ENCODE measurements at places on chromosomes 12 and 14.

- DNase-seq: no peak
These were observed 213.1 kb downstream of the CHST11 start for GRCh38 chr12:104669851-104670337.

DNA sequence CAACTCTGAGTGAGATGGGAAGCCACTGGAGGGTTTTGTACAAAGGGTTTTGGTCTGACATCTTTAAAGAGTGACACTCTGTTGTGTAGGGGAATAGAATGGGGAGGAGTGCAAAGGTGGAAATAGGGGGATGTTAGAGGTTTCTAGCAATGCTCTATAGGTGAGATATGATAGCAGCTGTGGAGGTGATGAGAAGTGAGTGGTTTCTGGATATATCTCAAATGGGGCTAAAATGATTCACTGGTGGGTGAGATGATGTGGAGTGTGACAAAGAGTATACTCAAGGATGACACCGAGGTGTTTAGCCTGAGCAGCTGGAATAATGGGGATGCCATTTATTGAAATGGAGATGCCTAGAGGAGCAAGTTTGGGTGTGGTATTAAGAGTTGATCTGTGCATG is 426.4 kb downstream of the PCNX1 start:
- DNase-seq: no peak

DNA sequence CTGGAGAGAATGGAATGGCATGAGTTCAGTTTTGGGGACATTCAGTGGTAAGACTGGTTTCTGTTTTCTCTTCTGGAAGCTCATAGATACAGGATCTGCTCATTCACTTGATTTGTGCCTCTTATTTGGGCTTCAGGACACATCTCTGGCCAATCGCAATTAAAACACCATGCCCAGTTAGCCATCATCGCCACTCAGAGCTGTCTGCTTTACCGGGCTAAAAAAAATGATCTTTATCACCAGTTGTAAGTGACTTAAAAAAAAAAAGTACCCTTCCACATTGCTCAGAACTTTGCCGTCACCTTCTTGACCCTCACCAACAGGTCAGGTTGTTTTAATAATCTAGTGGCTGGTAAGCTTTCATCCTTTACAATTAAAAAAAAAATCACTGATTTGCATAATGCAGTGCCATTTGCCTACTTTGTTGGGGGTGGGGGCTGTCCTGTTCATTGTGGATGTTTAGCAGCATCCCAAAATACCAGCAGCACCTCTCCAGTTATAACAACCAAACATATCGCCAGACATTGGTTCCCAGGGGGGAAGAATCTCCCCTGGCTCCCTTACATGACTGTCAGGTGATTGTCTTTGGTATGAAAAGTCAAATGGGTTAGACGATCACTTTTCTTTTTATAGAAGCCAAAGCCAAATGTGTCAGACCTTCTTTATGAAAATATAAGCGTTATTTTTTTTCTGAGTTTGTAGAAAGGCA is 150.1 kb downstream of the PRKCH start:
- DNase-seq: no peak

GRCh38 chr12:9782547-9783382 is 22.1 kb upstream of the CD69 start:
- DNase-seq: no peak

GRCh38 chr12:7093486-7093885 is 1.2 kb upstream of the C1R start:
- DNase-seq: no peak

DNA sequence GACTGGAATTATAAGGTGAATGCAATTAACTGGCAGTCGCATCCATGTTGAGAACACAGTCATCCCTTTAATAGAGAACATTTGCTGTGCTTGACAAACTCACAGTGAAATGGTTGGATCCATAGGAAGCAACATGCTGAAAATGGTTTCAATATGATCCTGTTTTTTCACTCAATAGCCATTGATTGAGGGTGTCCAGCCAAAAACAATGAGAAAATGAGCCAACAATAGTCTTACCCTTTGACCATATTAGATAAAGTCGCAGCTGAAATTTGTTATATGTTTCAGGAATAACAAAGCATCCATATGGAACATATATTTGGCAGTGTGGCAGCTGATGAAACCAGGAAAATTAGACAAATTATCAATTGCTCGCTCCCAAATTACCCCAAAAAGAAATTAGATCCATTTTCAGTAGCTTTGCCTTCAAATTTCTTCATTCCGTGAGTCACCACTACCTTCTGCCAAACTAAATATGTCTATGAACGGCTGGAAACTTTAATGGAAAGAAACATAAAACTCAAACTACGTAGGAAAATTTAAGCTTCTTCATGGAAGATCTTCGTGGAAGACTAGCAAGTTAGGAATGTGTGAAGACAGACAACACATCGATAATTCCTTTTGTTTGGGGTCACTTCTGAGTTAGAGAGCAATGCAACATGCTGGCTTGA is 17.4 kb downstream of the IGF1 start:
- DNase-seq: no peak

- DNase-seq: no peak
These were observed 275.3 kb downstream of the EGLN3 start for GRCh38 chr14:33675415-33676130.

GRCh38 chr14:63852271-63852816 is 460 bp upstream of the SYNE2 start:
- no peak for DNase-seq

Measured in stimulated activated CD4-positive, alpha-beta T cell treated with anti-CD3 and anti-CD28 coated beads, Interleukin-15, amount 100 ng/mL, for 24 hours (primary cell).